ENCODE measurements at places on chromosomes 4 and X.
A peak's percentile ranks its signal among the peaks of the same experiment; 100 is the strongest.

DNA sequence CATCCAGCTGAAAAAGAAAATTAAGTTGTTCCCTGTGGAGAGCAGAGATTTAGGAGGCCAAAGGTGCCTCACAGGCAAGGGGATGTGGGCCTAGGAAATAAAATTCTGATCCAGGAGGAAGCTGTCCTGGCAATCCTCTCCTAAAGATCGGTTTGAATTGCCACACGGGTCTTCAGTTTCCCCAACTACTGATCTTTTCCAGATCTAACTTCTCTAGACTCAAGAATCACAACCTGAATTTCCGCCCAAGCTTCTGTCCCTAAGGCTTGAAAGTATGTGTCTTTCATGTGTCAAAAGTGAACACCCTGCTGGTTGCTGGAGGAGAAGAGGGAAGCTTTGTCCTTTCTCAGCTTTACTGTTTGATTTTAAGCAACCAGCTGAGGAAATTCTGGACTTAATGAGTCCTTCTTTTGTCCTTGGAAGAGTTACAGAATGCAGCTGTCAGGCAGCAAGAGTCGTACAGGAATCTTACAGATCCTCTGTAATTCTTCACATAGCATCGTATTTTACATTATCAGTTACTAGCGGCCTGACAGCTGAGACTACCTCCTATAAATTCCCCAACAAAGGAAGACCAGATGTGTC, 93.8 kb downstream of the INPP4B start:
- no peak for DNase-seq

GRCh38 chrX:38923451-38923969, 122.3 kb downstream of the MID1IP1 start:
- DNase-seq: no peak

GRCh38 chr4:37805091-37805490, 21.4 kb upstream of the PGM2 start:
- DNase-seq: no peak

- no peak for DNase-seq
Measured at GRCh38 chr4:25002681-25003080, 28.1 kb downstream of the LGI2 start.

DNA sequence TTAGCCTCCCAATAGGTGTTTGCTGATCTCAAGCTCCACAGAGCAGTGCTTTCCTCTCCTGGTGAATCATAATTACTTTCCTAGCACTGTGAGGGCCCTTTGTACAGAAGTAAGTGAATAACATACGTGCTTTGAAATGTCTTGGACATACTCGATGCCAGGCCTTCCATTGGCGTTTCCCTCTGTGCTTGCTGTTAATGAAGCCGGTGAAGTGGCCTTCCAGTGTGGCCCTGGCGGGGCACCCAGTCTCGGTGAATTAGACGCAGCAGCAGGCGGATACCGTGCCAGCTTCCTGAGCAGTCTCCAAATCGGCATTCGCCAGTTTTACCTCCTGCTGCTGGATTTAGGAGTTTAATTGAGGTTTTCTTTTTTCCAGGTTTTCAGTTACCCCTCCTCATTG, 132.3 kb downstream of the HMX1 start:
- DNase-seq: no peak

DNA sequence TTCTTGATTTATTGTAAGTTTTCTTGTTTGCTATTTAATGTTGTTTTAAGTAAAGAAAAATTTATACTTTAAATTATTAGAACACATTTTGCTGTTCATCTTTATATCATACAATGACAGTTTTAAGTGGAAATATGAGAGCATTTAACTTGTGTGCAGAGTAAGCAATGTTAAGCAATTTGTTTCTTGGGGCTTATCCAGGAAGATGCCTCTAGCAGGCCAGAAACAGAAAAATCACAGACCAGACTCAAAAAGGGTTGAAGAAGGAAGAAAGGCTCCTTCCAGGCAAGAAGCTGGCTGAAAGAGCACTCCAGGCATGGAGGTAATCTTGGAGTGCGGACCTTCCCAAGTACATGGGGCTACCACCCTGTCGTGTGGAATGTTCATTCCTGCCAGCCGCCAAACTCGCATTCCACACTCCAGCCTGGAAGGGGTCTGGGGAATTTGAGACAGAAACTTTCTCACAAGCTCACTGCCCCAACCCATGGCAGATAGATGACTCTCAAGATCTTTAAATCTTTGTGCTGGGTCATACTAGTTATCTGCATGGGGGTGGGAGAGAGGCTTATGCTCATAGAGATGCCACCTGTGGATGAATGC, 1521.3 kb upstream of the AGA start:
- DNase-seq: no peak

DNA sequence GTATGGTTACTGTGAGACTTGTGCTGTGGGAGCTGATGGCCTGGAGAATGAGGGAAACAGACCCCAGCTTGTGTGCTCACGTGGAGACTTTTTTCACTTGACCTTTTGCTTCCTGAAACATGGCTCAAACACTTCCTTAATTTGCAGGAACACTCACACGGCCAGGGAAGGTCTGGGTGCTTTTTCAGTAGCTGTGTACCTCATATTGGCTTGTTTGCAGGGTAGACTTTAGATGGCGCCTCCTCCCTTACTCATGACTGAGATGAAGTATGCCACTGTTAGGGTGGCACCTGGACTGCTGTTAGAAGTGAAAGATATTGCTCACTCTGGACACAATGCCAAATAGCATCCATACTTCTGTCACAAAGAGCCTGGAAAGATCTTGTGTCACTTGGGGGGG, 75.7 kb upstream of the WDR1 start:
- DNase-seq: no peak

DNA sequence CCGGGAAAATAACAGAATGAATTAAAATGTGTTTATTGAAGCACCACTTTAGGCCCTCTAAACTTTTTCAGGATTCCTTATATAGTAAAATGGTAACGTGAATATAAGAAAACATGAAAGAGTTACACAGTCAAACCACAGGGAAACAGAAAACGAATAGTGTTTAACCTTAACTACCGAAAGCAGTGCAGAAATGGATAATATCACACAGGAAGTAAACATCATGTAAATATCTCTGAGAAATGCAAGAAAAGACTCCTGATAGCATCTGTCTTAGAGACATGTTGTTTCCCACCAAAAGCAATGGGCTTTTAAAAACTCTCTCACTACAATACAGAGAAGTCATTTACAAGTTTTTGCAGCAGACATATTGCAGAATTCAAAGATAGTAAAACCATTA, 323.9 kb upstream of the CXXC4 start:
- no peak for DNase-seq

- DNase-seq: no peak
Measured at GRCh38 chr4:166655231-166655630, 579.1 kb downstream of the SPOCK3 start.

DNA sequence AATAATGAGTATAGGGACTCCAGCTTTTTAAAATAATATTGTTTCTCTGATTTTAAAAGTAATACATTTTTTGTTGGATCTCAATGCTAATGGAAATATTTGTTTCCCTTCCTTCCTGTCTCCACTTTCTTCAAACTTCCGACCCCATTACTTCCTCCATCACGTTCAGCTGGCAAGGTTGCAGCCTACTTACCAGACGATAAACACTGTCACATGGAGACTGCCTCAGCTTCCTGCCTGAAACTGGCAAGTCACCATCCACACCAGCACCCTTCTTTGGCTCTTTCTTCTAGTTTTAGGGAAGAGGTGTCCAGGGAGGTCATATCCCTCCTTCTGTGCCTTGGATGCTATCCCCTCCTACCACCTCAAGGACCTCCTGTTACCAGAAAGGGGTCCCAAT, 3.4 kb upstream of the INTU start:
- DNase-seq: no peak

- DNase-seq: no peak
Measured at GRCh38 chr4:189121336-189121735, 819.3 kb upstream of the FRG1 start.

DNA sequence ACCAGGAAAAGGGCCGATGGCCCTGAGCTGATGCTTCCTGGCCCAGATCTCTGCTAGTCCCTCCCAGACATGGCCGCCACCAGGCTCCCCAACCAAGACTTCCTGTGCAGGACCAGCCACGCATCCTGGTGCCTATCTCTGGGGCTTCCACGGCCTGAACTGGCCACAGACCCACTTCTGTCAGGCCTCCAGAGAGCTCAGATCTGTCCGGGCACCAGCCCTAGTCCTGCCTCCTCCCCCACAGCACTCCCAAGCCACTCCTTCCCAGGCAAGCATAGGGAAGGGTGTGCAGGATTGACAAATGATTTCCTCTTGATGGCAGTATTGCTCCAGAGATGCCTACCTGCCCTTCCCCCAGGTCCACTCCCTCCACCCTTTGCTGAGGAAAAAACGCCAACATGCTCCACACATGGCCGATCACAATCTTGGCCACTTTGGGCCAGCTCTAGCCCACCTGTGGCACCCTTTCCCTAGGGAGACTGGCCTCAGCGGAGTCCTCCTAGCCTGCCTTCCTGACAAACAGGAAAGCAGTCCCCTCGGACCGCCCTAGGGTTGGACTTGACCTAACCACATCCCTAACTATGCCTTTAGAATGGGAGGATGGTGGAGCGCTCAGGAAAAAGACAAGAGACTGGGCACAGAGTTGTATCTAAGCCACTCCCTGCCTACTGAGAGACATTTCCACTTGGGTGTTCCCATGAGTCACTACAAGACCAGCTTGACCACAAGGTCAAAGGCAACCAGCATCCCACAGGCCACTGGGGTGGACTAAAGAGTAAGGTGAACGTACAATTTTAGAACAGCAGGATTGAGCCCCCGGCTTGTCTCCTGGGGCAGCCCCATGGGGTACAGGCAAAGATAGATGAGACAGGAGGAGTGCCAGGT, 277.5 kb upstream of the AGTR2 start:
- DNase-seq: no peak

DNA sequence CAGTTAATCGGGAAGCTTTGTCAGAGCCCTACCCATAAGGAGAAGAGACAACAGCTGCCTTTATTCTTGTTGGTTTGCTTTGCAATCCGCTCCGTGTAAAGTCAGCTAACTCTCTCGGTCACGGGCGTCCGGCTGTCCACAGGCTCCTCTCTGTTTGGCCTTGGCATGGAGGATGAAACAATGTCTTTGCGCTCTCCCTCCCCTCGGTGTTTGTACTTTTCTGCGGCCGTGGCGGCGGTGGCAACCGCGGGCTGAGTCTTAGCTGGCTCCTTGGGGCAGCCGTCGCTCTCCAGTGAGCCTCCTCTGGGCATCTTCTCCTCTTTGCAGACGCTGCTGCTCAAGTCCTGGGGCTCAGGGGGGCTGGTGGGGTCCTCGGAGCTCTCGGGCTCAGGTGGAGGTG, 10.6 kb upstream of the IRAK1 start:
- no peak for DNase-seq

- DNase-seq: no peak
Measured at GRCh38 chr4:27315625-27316024, 455.0 kb downstream of the STIM2 start.

DNA sequence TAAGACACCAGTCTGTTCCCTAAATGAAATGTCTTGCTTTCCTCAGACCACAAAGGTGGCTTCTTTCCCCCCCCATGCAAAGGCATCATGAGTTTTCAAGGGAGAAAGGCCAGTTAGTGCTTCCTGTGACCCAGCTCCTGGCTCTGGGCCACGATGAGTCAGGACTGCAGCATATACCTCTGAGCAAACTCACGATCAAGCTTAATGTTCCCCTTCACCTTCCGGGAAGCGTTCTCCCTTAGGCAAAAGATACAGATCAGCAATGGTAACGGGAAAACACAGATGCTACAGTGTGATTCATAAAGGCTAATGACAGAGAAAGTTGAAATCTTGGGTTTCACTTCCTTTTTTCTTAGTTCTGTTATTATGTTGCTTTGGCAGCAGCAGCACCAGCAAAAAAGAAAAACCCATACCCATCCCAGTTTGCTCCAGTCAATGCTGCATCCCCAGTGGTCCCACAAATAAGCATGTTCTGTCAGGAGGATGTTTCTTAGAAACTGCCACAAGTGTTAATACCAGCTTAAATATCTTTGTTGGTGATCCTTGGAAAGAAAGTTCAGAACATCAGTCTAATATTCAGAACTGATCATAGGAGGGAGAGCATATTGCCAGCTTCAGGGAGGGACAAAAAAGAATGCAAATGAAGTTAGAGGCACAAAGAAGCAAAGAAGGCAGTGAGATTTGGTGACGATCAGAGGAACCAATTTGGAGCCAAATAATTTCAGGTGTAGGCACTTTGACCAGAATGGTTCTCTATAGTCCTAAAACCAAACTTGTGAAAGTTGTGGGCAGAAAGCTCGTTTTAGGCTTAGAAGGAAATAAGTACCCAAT, 41.2 kb downstream of the LONRF3 start:
- DNase-seq: peak; percentile 58

- peak; percentile 56 for DNase-seq
Measured at GRCh38 chr4:145956288-145956890, 17.8 kb upstream of the ZNF827 start.

DNA sequence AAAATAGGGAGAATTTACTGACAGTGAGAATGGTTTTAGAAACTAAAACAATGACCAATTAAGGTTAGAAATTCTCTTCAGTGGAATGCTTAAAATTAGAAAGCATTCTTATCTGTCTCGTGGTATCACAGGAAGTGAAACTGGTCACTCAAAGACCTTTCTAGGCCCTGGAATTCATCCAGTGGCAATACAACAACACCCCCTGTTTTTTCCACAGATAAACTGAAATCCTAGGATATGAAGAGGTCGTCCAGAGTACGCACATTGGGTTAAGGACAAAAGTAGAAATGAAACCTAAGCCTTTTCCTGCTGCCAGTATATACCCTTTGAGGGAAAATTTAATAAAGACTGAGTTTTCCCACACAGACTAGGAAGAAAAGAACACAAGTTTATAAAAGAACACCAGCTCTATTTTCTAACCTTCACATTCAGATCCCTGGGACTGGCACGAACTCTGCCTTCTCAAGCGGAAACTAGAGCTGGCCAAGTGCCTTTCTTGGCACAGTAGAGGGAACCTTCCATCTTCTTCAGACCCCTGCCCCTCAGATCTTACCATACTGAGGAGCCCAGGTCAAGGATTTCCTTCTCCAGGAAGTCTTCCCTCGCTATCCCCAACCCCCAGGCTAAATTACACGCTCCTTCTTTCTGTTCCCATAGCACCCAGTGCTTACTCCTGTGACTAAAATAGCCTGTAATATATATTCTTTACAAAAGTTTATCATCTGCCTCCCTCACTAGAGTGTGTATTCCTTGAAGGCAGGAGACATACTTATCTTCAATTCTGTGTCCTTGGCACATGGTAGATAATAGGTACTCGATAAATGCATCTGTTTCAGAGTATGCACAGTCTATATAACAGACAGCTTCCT, 16.9 kb downstream of the LHFPL1 start:
- DNase-seq: no peak

DNA sequence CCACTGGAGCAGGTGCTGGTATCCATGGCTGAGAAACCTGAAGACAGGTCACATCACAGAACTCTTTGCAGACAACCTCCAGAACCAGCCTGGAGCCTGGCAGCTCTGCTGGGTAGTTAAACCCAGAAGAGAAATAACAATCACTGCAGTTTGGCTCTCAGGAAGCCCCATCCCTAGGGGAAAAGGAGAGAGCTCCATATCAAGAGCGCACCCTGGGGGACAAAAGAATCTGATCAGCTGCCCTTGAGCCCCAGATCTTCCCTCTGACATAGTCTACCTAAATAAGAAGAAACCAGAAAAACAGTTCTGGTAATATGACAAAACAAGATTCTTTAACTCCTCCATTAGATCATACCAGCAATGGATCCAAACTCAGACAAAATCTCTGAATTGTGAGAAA, 823.2 kb upstream of the FRG1 start:
- DNase-seq: no peak

GRCh38 chr4:8913121-8913857, 41.6 kb upstream of the HMX1 start:
- no peak for DNase-seq

Measured in activated CD8-positive, alpha-beta T cell treated with anti-CD3 and anti-CD28 coated beads for 36 hours (primary cell).